Immature natural killer cell (primary cell): ENCODE measurements at places on chromosomes 2 and 18.

DNA sequence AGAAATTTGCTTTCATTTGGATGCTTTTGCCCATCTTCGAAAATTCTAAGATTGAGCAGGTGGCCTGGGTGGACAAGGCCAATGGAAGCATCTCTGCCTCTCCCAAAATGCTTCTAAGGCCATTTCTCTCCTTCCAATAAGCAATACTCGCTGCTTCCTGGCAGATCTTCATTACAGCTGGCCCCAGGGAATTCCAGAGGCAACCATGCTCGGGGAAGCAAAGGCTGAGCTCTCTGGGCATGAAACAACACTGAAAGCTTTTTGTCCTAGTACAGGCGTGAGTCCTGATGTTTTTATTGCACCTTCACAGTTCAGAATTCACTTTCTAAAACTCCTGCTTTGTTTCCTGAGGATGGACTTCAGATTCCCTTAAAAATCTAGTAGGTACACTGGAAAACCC lies 11.8 kb upstream of the NEDD4L start:
- DNase-seq: no peak

DNA sequence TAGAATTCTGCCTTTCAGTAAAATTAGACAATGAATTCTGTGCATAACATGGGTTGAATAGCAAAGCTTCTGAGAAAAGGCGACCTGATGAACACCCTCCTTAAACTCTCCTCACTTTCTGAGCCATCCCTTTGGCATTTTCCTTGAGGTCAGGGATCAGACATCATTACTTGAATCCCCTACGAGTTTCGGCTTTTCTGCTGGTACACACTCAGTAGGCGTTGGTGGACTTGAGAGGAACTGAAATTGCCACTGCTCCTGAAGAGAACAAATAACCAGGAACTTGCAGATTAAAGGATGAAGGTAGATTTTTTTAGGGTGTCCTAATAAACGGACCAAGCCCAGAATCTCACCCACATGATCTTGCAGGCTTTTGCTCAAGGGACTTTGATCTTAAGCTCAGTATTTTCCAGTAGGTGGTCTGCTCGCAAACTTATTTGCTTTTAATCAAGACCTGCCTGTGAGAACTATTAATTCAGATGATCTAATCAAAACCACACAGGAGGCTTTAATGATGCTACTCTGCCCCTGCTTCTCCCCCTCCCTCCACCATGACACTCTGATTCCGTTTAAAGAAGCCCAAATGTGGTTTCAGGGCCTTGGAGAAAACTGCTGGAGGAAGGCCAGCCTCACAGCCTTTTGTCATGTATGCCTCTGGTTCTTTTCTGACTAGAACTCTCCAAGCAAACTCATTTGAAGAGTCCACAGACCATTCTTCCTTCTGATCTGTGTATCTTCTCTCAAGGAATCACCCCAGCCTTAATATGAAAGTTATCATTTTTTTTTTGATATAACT lies 124.9 kb downstream of the PRKCE start:
- no peak for DNase-seq

- no peak for DNase-seq
Observed at GRCh38 chr2:229930656-229931055, 8.4 kb downstream of the FBXO36 start.

DNA sequence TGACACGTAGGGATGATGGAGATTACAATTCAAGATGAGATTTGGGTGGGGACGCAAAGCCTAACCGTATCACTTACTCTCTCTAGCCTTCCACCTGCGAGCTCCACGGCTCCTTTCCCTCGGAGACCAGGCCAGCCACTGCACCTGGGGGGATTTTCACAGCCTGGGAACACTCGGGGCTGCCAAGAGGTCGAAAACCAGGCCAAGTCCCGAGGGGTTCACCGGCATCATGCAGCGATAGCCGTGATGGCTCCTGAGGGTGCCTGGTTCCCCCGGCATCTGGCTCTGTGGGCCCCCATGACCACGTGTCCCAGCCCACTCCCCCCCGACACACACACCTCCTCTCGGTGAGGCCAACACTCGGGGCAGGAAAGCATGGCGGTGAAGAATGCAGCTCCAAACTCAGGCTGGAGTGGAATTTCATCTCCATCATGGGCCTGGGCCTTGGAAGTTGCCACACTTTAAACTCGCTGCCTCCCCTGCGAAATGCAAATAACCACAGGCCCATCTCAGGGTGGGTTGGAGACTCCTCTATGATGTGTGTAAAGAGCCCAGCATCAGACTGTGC lies 32.6 kb downstream of the ADCY3 start:
- no peak for DNase-seq

- DNase-seq: no peak
Observed at GRCh38 chr18:57426187-57426586, 9.0 kb upstream of the ONECUT2 start.

DNA sequence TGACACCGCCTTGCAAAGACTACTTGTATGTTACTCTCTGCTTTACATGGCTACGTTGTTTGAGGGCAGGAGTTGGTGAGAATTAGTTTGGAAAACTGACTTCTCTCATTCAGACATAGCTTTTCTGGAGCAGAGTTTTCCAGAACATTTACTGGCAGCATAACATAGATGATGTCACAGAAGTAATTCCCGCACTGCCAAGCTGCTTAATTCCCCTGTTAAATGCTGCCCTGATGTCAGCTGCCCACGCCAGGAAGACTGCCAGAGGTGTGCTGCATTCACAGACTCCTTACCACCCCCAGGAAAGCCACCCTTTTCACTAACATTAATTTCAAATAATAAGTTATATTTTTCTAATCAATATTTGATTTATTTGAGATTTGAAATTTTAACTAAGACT lies 24.7 kb upstream of the PTPN2 start:
- no peak for DNase-seq

GRCh38 chr2:96665083-96665569 lies 22.6 kb downstream of the FER1L5 start:
- DNase-seq: no peak

DNA sequence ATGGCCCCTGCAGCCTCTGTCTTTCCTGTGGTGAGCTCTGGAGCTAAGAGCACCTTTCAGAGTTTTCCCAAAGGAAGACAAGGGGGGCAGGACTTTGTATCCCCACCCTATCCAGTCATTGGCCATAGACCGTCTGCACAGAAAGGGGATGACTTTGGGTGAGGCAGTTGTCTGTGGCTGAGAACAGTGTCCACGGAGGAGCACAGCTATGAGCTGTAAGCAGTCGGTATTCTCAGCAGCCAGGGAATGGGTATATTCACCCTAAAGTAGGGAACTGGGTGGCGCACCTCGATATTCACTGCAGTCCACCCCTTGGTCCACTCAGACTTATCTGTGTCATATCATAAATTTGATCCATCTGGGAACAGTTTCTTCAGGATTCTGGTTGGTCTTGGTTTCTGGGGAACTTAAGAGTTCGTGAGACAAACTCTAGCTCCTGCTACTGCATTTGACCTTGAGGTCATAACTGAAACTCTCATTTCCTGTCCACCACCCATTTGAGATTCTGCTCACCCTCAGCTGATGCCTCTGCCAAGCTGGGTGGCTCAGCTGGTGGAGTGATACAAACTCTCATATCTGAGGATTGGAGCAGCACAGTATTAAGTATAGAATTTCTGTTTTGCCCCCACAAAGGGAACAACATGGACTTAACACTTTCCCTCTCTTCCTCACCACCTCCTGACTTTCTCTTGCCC lies 45.2 kb upstream of the SCG2 start:
- DNase-seq: no peak
